Left hindlimb (tissue), 1 donor: ENCODE measurements at places on chromosomes 7 and 10.

GRCh38 chr10:119805702-119806230 is 66.9 kb downstream of the MCMBP start:
- DNase-seq: no peak

DNA sequence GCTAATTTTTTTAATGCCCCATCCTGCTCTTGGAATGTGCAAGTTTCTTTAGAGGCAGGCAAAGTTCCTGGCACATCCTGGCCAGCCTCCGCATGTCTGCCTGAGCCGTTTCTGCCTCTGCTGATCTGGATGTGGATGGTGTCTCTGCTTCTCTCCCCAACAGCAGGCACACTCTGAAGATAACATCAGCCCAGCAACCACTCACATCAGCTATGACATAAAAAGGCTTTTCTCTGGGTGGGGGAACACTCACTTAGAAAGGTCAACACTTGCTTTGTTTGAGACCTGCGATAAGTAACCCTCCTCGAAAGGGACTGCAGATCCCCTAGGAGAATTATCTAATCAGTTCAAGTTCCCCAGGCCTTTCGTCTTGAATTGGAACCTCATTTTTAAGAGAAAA is 142.9 kb downstream of the FGFR2 start:
- DNase-seq: no peak

- DNase-seq: no peak
Observed at GRCh38 chr10:106000721-106001120, 1163.8 kb downstream of the SORCS1 start.

- DNase-seq: no peak
Observed at GRCh38 chr7:69756235-69756634, 158.0 kb downstream of the AUTS2 start.

- DNase-seq: no peak
Observed at GRCh38 chr7:45888993-45889366, 692 bp downstream of the IGFBP1 start.
